ENCODE measurements at places on chromosomes 4 and X. TPM values are rescaled to one million over a fixed set of nuclear protein-coding genes. Genes with fewer than 3 reads are reported as not detected.
A peak's percentile ranks its signal among the peaks of the same experiment; 100 is the strongest.

GRCh38 chr4:156607478-156607857, 364.1 kb downstream of the PDGFC start:
- DNase-seq = no peak

DNA sequence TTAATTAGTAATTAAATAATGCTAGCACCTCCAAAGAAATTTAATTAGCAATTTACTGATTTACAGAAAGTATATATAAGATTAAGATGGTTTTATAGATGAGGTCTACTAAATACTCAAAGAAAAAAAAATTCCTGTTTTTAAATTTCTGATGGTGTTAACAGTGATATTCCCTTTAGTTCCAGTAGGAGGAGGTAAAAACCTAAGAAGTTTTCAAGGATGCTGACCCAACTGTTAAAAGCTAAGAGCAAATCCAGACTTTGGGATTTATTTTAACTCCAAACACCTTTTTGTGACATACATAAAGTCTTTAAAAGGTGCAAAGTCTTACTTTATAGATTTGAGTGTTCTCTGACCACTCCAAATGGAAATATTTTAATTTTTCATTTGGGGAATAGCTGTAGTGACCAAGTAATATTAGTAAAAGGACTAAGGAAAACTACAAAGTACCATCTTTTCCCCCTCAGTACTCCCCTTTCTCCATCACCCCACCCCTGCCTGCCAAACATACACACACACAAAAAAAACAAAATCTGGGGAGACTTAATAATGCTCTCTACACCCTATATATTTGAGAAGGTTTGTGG, 34.2 kb upstream of the CSN1S1 start:
- DNase-seq = no peak

DNA sequence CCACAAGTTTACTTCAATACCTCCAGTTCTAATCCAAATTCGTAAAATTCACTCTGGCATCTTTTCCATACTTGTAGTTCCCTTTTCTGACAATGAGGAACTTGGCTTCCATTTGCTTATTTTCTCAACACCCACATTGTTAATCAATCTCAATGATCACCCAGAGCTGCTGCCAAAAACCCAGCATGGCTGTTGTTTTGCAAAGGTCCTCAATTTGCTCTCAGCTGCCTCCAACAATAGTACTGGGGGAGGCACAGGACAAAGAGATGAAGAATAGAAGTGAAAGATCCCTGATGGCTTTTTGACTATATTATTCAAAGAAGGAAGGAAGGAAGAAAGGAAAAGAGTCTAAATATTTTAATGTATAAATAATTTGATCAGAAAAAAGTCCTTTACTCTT, 847.8 kb downstream of the RAPGEF2 start:
- no peak for DNase-seq

The MAGED4B gene
- total RNA-seq = 2.9 TPM

DNA sequence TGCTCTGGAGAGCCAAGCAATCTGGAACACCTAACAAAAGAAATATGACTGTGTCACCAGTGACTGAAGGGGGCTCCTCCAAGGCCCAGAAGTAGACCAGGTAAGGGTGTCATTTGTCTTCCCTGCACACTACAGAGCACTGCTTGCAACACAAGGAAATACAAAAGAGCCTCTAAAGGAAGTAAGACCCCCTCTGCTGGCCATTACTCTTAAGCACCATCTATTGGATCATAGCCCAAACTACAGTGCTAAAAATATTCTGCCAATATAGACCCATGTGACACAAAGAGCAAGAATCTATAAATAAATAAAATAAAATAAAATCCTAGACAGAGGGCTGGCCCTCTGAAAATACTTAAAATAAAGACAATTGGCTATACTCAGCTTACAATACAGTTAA, 528.7 kb downstream of the TMA16 start:
- DNase-seq = no peak

The CABS1 gene
- total RNA-seq = not detected

- no peak for DNase-seq
Measured at GRCh38 chrX:80512924-80513323, 92.7 kb downstream of the TENT5D start.

The TAF7L gene
- 0.11 TPM for total RNA-seq

The LRP2BP gene
- 0.68 TPM for total RNA-seq

- peak; percentile 56 for DNase-seq
Measured at GRCh38 chrX:44873415-44874276, 658 bp downstream of the KDM6A start.

The RAB33B gene
- 10.1 TPM for total RNA-seq

The TEX13B gene
- not detected for total RNA-seq

DNA sequence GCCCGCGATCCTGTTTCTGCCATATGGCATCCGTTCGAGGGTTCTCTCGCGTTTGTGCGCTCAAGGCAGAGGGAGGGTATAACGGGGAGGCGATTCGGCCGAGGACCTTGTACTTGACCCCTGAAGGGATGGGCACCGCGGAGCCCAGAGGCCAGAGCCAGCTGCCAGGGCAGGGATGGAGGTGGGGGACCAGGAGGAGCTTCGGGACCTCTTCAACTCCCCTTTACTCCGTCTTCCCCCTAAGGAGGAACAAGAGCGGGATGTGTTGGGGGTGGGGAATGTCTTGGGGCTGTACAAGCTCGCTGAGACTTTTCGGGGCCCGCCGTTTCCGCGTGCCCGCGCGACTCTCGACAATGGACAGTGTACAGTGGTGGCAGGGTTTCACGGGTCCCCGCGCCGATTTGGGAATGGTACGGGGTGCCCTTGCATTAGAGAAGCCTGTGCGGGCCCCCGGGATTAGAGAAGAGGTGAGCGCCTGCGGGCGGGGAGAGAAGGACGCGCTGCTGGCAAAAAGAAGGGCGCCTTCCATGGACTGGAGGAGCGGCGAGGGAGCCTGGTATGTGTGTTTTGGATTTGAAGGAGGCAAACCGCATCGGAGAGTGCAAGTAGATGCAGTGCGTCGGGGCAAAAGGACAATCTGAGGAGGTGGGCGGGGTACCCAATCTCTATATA, 760 bp downstream of the UGT8 start:
- no peak for DNase-seq

DNA sequence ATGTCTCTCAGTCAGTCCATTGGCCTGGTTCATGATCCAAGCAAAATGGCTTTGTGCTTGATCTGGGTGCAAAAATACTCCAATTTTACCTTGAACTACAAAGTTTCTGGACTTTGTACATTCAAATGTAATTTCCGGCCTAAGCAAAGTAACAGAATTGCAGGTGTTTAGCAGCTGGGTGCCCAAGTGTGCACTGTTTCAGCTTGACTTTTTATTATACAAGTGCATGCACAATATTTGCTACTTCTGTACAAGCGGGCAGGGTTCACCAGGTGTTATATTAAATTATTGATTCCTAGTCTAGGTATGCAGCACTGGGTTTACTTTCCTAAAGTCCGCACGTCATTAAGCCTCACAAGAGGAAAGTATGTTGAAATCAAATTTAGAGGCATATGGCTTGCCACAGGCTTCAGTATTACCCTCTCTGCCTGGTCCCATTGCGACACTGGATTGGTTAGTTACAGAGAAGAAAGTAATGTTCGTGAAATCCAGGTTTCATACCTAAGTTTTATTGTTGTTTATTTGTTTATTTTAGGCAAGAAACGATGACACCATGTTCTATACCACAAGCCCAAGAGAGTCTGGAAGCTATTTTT, 376.9 kb upstream of the CTSO start:
- no peak for DNase-seq

The USP17L27 gene
- total RNA-seq = not detected

DNA sequence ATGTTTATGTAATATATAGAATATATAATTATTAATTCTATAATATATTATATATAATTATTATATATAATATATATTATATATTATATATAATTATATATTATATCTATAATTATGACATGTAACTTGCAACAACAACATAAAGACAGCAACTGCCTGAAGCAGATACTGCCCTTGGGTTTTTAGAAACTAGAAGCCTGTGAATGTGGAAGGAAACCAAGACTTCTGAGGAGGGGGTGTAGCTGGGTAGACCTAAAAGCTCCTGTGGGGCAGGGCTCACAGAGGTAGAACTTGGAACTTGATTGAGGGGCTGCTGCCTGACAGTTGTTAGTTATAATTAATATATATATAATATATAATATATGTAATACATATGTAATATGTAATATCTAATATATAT, 167.2 kb upstream of the SLIT2 start:
- no peak for DNase-seq

GRCh38 chr4:75235359-75235951, 278.7 kb downstream of the RCHY1 start:
- DNase-seq = no peak

The UGT2B7 gene
- total RNA-seq = not detected

- DNase-seq = no peak
Measured at GRCh38 chr4:11223311-11223710, 205.4 kb downstream of the HS3ST1 start.

DNA sequence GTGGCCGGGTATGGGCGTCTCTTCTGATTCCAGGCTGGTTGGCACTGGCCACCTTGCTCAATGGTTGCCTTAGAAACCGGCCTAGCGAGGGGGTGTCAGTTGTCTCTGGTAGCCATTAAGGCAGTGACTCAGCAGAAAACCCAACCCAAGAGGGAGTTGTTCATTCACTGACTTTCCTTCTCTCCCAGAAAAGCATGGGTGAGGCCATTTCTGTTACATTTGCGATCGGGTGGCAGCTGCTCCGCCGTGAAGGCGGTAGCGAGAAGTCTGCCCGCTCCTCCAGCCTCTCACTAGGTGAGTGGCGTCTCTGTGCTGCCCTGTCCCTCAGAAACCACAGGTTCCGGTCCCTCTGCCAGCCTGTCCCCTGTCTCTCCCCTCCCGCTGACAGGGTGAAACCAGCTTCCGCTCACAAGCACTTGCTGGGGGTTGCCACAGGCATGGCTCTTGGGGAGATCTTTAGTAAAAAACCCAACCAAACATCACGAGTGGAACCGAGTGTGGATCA, 17.4 kb downstream of the IRAK1 start:
- DNase-seq = peak; percentile 73

- no peak for DNase-seq
Measured at GRCh38 chrX:49203536-49203935, 3.5 kb upstream of the SYP start.

The RAI2 gene
- total RNA-seq = 0.29 TPM

- no peak for DNase-seq
Measured at GRCh38 chr4:147709999-147710398, 21.9 kb upstream of the ARHGAP10 start.

GRCh38 chr4:48342606-48342880, 1.2 kb downstream of the SLAIN2 start:
- DNase-seq = no peak

The ZNF732 gene
- total RNA-seq = not detected

The WAS gene
- 88.9 TPM for total RNA-seq

GRCh38 chr4:81314897-81315470, 100.0 kb upstream of the PRKG2 start:
- no peak for DNase-seq

DNA sequence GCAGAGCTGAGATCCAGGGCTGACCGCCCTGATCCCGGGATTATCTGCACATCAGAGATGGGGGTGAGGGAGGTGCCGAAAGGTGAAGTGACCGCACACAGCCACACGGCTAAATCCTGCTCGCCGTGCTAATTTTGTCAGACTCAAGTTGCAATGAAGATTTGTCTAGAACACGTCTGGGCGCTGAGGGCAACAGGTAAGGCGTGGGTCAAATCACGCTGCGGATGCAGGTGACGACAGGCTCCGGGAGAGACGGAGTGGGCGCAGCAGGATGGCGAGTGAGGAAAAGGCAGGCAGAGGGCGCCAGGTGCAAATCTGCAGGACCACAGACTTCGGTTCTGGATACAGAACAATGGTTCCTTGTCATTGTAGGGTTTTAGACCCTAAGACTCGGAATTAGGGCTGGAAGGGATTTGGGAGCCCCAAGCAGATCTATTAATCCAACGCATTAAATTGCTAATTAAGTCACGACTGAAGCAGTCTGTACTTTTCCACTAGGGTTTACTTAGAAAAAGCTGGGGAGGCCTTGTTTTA, 1.9 kb upstream of the TBC1D14 start:
- DNase-seq = no peak

GRCh38 chr4:5750052-5750945, 39.3 kb downstream of the EVC start:
- no peak for DNase-seq

DNA sequence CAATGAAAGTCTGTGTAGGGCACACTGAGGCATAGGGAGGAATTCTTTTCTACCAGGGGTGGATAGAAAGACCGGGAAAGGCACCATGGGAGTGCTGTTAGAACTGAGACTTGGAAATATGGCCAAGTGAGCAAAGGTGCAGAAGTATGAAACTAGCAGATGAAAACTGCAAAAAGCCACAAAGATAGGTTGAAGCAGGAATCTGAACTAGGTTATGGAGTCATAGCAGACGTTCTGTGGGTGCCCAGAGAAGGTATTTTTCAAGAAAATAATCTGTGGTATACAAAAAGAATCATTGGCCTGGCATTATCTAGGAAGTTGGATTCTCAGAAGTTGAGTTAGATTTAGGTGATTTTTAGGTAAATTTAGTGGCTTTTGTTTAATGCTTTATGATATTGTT, 48.5 kb downstream of the SMAD1 start:
- DNase-seq = no peak

GRCh38 chrX:24117258-24117657, 32.3 kb upstream of the ZFX start:
- DNase-seq = no peak

The HGFAC gene
- total RNA-seq = not detected

GRCh38 chr4:3489451-3489962, 26.4 kb downstream of the DOK7 start:
- no peak for DNase-seq

The UCP1 gene
- total RNA-seq = not detected

GRCh38 chrX:130952266-130953043, 49.4 kb upstream of the ENOX2 start:
- no peak for DNase-seq

DNA sequence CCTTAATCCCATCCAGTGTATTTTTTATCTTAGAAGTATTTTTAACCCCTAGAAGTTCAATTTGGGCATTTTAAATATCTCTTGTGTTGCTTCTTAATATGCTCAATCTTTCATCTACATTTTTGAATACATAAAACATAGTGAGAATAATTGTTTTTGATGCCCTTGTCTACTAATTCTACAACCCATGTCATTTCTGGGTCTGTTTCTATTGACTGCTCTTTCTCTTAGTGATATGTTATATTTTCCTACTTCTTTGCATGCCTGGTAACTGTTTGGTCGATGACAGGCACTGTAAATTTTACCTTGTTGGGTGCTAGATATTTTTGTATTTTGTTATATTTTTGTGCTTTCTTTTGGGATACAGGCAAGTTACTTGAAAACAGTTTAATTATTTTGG, 56.3 kb downstream of the CYTL1 start:
- DNase-seq = no peak

GRCh38 chrX:21741869-21742701, 15.8 kb downstream of the SMPX start:
- DNase-seq = no peak

The SERPINA7 gene
- not detected for total RNA-seq

- no peak for DNase-seq
Measured at GRCh38 chrX:9919632-9920172, 47.5 kb upstream of the CLDN34 start.

Measured in activated naive CD4-positive, alpha-beta T cell treated with anti-CD3 and anti-CD28 coated beads, Interleukin-2, amount 50 U/mL, for 72 hours (primary cell).